ENCODE measurements at places on chromosomes 11 and 22. TPM values are rescaled to one million over a fixed set of nuclear protein-coding genes. Genes with fewer than 3 reads are reported as not detected.

Gene TBC1D10A
- 27.6 TPM for total RNA-seq

Gene MCAM
- total RNA-seq = 11.0 TPM

DNA sequence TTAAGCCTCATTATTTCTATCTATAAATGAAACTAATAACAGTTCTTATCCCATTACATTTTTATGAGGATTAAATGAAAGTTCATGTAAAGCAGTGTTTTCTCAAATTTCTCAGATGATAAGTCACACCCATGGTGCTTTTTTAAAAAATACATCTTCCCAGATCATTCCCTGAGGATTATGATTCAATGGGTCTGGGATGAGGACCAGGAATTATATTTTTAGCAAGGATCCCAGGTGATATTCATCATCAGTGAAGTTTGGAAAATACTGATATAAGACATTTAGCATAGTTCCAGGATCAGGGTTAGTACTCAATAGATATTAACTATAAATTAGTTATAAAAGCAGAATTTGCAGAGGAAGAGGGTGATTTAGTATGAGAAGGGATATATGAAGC, 89.1 kb downstream of the BBOX1 start:
- no peak for DNase-seq

Gene C11orf42
- not detected for total RNA-seq

DNA sequence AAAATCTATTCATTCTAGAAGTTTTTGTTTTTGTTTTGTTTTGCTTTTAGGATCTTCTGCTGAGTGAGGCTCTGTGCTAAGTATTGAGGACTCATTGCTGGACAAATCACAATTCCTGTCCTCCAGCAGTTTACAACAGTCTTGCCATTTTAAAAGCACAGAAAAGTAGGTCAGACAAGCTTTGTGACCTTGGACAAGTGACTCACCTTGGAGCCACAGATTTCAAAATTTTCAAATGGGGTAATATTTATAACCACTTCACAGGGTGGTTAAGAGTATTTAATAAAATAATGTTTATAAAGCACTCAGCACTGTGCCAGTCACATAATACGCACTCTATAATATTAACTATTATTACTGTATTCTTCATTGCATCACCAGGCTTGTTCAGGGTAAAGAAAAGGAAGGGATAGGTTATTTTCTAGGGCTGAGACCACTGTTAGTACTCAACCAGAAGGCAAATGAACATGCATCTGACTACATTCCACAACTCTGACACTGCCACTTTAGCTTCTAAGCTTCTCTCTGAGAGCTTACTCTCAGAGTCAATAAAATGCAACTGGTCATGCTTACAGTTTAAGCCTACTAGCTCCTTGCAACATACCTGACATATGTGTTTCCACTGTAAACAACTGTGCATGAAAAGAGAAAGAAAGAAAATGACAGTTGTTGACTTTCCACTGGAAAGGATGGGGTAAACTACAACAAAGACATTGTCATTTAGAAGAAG, 63.2 kb upstream of the FIBIN start:
- peak; percentile 64 for DNase-seq

DNA sequence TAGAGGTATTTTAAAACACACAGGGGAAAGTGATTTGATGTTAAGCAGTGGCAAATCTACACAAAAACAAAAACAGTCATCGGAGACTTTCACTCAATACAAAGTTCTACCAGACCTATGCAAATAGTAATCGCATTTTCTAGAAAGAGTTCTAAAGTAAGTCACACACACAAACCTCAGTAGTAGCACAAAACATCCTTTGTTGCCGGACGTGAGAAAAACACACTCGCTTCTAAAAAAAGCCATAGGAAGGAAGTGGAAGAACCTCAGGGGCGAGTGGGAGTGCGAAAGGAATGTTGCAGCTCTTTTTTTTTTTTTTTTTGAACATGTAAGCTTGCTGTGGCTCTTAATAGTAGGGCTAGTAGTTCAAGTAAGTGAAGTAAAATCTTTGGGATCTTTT, 88.9 kb downstream of the MAML2 start:
- DNase-seq = peak; percentile 68

DNA sequence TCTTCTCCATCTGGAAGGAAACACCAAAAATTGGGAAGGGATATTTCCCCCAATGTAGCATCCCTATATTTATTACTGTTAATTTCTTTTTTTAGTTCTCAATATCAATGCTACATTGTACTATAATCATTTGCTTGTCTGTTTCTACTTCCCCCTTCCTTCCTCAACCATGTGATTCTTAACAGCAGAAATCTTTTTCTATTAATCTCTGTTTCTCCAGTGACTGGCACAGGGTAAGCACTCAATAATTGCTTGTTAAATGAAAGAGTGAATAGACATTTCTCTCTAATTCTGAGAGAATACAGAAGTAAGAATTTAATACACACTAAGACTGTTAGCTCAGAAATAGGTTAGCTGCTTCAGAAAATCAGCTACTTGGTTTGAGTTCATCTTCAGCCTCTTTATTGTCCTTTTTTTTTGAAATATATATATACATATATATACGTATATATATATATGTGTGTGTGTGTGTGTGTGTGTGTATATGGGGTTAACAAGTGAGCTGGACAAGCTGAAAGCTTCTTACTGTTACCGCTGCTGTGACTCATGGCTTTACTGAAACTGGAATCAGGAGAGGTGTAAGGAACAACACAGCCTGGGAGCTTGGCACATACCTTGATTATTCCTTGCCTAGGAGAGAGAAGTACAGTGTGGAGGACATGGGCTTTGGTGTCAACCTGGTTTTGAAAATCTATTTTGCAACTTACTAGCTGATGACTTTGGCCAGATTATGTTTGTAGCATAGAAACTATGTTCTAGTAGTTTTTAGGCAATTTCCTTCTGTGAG, 26.2 kb upstream of the PDE3B start:
- no peak for DNase-seq

Gene RFPL2
- total RNA-seq = not detected

GRCh38 chr22:43005106-43005505, 9.8 kb downstream of the PACSIN2 start:
- no peak for DNase-seq

Gene C11orf16
- not detected for total RNA-seq

DNA sequence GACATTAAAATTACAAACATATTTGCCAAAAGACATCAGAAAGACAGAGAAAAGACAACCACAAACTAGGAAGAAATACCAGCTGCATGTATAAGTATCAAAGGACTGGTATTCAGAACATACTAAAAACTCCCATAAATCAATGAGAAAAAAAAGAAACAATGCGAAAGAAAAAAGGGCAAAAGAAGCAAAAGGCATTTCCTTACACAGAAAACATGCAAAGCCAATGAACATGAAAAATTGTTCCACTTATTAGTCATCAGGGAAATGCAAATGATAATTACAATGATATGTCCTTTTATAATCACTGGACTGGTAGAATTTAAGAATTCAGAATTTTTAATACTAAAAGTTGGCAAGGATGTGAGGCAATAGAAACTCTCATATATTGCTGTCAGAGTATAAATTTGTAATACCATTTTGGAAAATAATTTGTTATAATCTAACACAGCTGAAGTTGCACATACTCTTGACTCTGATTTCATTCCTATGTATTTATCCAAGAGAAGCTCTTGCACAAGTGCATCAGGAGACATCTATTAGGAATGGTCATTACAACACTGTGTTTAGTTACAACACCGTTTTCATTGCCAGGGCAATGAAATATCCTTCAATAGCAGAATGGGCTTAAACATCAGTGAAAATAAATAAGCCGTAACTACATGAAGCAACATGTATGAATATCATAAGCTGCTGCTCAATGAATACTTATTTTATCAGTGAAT, 279.7 kb downstream of the SWAP70 start:
- DNase-seq = peak; percentile 80

All from LHCN-M2 (cell line).